Activated B cell treated with CpG ODN at 0.5 μM for 24 hours (primary cell): ENCODE measurements at places on chromosomes 1 and 21.

DNA sequence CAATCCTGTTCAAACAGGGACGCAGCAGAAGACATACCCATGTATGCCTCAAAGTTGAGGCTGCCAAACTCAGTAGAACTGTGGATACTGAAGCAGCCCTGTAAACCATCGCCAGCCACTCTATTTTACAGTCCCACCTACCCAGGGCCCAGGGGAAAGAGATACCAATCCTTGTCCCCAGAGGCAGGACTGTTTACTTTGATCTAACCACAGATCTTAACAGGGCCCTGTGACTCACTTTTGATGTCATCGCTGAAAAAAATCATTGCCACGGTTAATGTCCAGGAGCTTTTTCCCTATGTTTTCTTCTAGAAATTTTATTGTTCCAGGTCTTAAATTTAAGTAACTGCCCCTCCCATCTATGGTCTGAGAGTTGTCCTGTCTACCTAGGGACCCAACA, 538.4 kb upstream of the NCAM2 start:
- DNase-seq, result no peak

DNA sequence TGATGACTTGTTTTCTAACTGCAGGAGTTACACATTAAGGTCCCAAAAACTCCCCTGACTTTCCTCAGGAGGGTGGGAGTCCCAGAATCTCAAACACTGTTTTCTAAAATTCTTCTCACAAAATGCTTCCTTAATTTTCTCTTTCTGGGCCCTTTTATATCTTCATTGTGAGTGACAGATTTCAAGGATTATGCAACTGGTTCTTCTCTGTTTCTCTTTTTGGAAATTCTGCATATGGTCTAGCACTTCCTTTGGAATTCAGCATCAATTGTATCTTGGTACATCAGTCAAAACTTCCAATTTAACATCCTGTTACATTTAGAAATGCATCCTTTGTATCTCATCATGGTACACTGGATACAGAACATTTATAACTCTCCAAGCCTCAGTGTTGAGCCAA, 59.7 kb downstream of the LMO4 start:
- DNase-seq, result no peak

- DNase-seq, result no peak
Observed at GRCh38 chr21:28767523-28767922, 225.2 kb downstream of the LTN1 start.

DNA sequence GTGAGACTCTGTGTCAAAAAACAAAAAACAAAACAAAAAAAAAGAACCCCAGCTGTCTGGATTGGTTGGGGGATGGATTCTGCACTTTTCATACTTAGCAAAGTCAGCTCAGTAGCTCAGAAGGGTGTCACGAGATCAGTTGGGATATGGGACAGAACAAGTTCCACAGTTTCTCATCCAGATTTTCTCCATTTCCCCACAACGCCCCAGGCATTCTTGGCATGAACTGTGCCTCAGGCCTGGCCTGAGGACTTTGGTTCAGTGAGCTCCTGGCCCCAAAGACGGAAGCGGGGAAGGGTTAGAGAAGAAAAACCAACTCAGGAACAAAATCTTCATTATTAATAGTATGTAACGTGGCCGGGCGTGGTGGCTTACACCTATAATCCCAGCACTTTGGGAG, 1.9 kb downstream of the AKR7A2 start:
- DNase-seq, result no peak

- no peak for DNase-seq
Observed at GRCh38 chr1:154583773-154584172, 16.2 kb downstream of the CHRNB2 start.

- DNase-seq, result no peak
Observed at GRCh38 chr21:34279285-34279684, 84.5 kb upstream of the KCNE2 start.

GRCh38 chr1:75792091-75792490, 4.6 kb upstream of the MSH4 start:
- DNase-seq, result no peak

DNA sequence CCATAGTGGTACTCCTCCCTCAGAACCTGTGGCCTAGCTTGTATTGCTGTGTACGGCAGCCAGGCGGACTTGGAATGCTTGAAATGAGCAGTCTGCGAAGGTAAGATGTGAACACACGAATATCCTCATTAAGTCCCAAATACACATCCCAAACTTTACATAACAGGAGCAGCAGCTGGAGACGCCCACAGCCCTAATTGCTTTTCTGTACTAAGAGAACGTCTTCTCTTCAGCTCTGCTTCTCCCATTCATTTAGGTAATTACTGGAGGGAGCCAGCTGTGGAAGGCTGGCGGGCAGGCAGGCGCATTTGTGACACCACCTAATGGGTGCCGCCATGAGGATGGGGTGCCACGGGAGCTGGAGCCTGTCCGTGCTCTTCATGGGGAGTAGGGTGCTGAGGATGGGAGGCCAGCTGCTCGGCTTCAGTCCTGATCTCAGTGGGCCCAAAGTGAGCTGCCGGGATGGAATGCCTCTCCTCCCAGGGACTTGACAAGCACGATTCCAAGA, 66.6 kb upstream of the POU3F1 start:
- no peak for DNase-seq

DNA sequence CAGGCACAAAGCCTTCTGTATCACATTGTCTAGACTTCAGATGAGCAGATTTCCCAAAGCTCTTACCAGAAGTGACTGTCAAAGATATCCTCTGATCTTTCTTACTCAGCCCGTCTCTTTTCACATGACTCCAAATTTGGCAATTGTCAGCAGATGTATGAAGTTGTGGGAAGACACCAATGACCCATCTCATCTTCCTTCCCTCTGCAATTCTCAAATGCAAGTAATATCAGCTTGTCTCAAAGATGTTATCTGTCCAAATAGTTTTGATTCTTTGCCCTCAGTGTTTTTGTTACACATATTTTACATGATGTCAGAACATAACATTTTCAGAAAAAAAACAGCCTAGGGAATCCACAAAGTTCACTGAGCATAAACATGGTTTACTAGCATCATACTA, 45.1 kb upstream of the RGS2 start:
- no peak for DNase-seq

DNA sequence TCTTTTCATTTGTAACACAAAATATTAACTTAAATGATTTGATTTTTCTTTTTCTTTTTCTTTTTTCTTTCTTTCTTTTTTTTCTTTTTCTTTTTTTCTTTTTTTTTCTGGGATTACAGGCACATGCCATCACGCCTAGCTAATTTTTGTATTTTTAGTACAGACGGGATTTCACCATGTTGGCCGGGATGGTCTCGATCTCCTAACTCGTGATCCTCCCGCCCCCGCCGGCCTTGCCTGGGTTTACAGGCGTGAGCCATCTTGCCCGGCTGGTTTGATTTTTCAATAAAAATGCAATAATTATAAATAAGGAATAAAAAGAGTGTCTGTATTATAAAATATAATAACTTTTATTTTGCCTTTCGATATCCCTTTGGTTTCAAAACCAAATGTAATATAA, 146.7 kb upstream of the RGS18 start:
- no peak for DNase-seq

GRCh38 chr1:15835205-15835740, 12.2 kb upstream of the SPEN start:
- no peak for DNase-seq

DNA sequence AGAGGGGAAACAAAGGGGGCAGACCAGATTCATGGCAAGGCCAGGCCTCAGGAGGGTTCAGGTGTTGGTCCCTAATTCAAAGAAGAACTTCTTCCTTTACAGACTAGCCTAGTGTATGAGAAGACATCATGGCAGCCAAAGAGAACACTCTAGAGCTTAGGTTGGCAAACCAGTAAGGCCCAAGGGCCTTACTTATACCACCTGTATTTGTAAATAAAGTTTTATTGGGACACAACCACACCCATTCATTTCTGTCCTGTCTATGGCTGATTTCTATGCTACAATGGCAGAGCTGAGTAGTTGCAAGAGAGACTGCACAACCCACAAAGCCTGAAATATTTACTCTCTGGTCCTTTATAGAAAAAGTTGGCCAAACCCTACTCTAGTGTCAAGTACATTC, 42.3 kb downstream of the SSBP3 start:
- no peak for DNase-seq

DNA sequence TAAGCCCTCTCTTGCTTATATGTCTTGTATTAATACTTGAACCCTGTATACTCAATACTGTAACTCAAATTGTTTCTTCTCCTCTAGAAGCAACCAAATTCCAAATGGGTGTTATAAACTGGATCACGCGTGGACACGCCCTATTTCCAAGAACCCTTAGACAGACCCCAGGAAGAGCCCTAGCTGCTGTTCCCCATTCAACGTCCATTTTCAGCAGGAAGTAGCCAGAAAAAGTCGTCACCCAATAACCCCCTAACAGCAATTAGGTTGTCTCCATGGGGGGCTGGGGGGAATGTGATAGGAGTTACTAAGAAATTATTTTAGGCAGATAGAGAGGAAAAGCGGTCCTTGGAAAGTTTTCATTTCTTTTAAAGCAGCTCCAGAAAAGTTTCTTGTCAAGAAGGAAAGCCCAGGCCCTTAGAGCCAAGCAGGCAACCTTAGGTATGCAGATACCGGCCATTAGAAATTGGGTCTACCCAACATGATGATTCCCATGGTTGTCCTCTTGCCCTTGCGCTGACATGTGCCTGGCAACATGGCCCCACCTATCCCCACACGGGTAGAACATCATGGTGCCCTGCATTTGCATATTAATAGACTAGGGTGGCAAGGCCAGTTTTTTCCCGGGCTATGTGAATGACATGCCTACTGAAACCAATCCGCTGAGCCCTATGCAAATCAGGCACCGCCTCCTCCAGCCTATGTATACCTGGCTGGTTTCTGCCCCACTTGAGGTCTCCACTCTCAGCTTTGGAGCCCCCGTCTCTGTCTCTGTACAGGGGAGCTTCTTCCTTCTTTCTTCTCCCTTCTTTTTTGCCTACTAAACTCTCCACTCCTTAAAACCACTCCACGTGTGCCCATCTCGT, 4.0 kb upstream of the CD46 start:
- no peak for DNase-seq

DNA sequence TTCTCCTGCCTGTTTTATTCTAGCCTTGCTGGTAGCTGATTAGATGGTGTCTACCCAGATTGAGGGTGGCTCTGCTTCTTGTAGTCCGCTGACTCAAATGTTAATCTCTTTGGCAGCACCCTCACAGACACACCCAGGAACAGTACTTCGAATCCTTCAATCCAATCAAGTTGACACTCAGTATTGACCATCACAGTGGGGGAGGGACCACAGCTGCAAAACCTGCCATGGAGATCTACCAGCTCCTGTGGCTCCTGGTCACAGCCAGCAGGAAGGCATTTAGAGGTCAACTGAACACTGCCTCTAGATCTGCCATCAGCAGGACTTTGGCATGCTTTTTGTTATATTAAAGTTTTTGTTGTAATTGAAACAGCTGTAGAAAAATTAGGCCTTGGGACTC, 146.9 kb downstream of the RWDD3 start:
- DNase-seq, result no peak

GRCh38 chr1:78275456-78275855, 215.3 kb upstream of the PTGFR start:
- no peak for DNase-seq

DNA sequence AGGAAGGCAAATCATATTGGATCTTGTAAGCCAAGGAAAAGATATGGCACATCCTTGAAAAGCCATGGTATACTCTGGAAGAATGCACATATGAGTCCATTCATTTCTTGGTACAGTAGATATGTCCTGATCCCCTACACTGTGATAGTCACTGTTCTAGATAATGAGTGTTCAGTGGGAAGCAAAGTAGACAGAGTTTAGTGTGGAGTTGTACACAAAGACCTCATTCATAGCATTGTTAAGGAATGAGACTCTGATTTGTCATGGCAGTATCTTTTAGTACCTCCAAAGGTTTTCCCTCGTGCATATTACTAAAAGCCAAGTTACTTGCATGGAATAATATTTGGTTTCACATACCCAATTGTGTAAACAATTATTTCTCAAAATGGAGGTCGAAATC, 204.7 kb downstream of the NFIA start:
- no peak for DNase-seq

GRCh38 chr21:42671778-42672593, 18.6 kb downstream of the PDE9A start:
- no peak for DNase-seq

DNA sequence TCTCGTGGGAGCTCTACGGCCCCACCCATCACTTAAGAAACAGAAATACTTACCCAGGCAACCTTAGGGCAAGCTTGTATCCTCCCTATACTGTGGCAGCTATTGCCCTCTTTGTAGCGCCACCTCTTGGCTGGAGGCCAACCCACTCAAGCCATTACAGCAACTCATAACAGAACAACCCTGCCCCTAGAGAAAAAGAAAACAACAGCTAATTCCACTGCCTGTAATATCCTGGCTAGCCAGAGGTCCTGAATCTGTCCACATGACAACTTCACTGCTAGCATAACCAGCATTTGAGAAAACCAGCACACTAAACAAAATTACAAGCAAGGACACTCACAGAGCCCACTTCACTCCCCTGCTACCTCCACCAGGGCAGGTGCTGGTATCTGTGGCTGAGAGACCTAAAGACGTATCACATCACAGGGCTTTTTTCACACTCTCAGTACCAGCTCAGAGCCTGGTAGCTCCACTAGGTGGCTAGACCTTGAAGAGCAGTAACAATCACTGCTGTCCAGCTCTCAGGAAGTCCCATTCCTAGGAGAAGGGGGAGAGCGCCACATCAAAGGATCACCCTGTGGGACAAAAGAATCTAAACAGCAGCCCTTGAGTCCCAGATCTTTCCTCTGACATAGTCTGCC, 14.5 kb upstream of the MX1 start:
- DNase-seq, result no peak
